CD4-positive, alpha-beta T cell treated with Interleukin-10 for 1 hour (primary cell): ENCODE measurements at places on chromosomes 2 and 18.

- DNase-seq, result no peak
Observed at GRCh38 chr2:37333256-37333655, 8.6 kb upstream of the PRKD3 start.

GRCh38 chr2:215532844-215533243 lies 97.0 kb upstream of the FN1 start:
- no peak for DNase-seq

- no peak for DNase-seq
Observed at GRCh38 chr18:26051843-26052242, 38.6 kb downstream of the SS18 start.

DNA sequence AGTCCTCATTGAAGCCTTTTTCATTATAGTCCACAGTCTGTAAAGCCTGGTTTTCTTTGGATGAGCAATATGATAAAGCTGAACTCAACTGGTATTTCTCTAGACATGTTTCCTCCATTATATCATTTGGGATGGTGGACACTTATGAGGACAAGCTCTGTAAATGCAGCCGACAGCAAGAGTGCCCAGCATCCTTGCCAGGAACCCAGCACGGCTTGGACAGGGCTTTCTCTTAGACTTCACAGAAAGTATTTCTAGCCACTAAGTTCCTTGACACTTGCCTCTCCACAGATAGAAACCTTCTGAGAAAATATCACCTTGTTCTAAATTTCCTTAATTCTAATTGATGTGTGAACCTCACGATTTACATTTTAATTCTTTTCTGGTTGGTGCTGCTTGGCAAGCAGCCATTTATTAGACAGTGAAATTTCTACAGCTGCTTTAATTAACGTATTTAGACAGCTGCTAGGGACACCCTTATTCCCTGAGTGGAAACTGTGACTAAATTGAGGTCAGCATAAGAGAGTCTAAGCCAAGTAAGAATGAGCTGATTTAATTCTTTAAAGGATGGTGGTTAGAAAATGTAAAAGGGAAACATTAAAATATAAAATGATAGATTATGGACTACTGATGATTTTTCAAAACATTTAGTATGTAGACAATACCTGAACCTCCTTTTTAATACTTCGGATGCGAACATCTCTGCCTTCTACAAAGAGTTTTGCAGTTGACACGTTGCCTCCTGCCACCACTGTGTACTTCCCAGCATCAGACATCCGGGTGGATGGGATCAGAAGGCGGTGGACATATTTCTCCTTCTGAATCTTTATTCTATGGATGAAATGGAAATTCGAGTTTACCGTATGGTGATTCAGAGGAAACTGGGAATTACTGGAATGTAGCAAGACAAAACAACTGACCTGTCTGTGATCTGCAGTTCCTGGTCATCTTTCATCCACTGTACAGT lies 39.8 kb downstream of the TTN start:
- DNase-seq, result no peak

DNA sequence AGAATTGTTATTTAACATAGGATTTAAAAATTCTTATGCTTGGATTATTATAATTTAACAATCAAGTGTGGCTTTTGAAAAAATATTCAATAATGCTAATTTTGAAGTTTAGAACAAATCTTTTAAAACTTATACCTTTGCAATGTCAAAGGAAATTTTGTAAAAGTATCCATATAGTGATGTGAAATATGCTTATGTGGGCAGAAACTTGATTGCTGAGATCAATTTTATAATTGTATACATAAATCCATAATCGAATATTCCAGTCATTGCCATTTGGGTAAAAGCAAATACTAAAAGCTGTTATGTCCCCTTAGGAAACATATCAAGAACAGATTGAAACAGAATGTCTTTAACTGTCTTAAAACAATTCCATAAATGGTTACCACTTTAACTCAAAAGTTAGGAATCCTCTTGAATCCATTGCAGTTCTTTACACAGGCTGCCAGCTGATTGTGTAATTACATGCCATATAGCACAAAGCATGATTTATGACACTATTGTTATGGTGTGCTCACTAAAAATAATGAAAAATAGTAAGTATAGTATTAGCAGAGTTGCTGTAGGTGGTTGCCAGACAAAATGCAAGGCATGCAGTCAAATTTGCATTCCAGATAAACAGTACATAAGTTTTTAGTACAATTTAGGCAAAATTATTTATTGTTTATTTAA lies 24.2 kb downstream of the PLCL1 start:
- DNase-seq, result no peak

- no peak for DNase-seq
Observed at GRCh38 chr2:125710561-125710960, 945.4 kb upstream of the GYPC start.

GRCh38 chr18:46220116-46220515 lies 115.9 kb downstream of the HAUS1 start:
- DNase-seq, result no peak

GRCh38 chr2:227592694-227593387 lies 5.9 kb upstream of the SCYGR2 start:
- DNase-seq, result no peak

GRCh38 chr2:112639936-112640335 lies 5.8 kb upstream of the SLC20A1 start:
- DNase-seq, result no peak

DNA sequence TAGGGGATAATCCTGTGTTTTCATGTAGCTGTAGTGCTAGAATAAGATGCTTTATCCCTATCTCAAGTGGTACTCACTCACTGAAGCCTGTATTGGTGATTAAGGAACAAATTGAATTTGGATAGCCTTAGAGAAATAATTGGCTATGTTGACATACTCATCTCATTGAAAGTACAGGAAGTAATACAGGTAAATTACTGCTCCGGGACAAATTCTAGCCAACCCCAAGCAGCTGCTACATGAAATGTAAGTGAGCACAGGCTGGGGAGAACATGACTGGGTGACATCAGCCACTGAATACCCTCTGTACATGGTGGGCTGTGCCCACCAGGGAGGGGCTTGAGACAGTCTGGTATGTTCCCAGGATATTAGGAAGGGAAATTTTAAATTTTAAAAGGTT lies 188.4 kb upstream of the RASGRP3 start:
- DNase-seq, result no peak

- peak; percentile 5 for DNase-seq
Observed at GRCh38 chr2:3728104-3729054, 25.0 kb downstream of the DCDC2C start.

GRCh38 chr2:241372361-241372992 lies 16.4 kb downstream of the FARP2 start:
- DNase-seq, result no peak

DNA sequence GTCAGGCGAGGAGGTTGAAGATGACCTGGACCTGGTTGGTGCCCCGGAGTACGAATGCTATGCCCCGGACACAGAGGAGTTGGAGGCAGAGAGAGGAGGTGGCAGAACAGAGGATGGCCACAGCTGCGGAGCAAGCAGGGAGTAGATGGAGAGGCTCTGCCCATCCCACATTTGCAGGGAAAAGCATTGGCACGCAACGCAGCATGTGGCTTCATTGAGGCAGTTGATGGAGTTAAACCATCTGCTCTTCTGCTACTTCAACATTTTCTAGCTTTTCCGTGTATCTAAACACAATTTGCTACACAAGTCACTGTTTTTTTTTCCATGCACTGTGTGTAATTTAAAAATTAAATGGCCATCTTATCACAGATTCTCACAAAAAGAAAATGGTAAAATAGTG lies 11.8 kb downstream of the RBFA start:
- DNase-seq, result no peak

DNA sequence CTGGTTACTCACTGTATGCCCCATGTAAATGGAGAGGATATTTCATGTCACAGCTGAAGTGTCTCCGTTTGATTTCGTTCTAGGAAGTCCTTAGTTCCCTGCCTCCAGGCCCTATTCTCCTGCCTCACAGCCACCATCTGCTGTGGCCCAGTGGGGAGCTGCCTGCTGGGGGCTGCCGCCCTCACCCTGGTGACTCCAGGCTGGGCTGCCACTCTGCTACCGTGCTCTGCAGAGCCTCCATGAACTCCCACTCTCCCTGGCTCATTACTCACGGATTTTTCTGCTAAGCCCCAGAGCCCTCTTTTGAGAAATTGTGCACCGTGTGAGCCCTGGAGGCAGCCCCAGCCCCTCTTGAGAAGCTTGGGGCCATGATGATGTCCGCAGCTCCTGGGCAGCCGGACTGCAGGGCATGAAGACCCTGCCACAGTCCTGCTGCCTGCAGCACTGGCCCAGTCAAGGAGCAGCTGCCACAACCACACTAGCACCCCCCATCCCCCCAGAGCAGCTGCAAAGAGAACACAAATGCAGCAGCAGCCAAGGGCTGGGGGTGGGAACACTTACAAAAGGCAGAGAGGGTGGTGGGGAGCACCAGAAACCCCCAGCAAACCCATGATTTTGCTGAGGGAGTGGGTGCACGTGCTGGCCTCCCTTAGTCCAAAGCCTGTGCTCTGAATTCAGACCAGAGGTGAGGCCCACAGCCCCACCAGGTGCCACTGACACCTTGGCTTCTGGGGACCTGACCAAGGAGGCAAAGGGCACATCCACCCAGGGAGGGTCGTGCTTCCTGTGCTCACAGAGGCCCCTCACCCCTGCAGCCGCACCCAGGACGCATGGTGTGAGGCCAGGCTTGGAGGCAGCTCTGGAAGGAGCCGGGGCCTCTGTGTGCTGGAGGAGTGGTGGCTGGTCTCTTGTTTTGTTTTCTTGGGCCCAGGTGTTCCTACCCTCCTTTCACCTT lies 270.2 kb upstream of the RAB6C start:
- DNase-seq, result no peak
